Kidney (tissue), 22 donors: ENCODE measurements at places on chromosomes 16 and 17. TPM values are rescaled to one million over a fixed set of nuclear protein-coding genes. Genes with fewer than 3 reads are reported as not detected.
A peak's percentile ranks its signal among the peaks of the same experiment; 100 is the strongest.

- no peak for DNase-seq
Observed at GRCh38 chr17:67052720-67053437, 8.5 kb downstream of the CACNG1 start.

GRCh38 chr16:78281115-78281514, 181.7 kb downstream of the WWOX start:
- DNase-seq = no peak

DNA sequence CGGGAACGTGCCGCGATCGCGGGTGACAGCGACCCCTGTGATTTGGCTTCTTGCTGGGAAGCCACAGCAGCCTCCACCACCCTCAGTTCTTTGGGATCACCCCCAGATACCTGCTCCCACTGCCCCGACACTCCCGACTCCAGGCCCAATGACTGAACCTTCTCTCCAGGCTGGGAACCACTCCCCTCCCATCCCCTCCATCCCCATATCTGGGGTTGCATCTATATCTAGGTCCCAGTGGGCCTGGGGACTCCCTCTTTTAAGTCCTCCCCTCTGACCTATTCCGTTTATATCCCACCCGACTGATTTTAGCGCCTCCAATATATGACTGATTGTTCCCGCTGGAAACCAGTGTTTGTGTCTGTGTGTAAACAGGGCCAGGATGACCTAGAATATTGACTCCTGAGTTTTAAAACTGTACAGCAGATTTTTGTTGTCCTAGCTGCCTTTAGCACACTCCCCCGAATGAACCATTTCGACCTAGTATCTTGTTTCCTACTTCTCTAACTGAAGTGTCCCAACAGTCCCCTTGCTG, 667 bp downstream of the PSMD3 start:
- no peak for DNase-seq

GRCh38 chr16:918068-918467, 52.7 kb downstream of the LMF1 start:
- DNase-seq = peak; percentile 74

GRCh38 chr17:50027881-50028735, 27.8 kb upstream of the ITGA3 start:
- peak; percentile 79 for DNase-seq

DNA sequence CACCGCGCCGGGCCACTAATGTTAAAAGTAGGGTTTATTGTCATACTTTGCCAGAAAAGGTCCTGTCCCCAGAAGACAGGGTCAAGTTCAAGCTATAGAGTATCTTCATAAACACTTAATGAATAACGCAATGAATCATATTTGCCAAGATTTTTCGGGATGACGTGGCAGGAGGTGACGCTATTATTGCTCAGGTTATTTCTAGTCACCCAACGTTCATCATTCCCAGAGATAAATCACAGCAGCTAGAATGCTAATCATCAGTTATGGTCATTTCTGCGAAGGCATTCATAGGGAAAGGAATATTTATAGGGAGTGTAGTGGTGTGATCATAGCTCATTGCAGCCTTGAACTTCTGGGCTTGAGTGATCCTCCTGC, 2.0 kb downstream of the TMC5 start:
- DNase-seq = no peak

XYLT1 gene
- total RNA-seq = 7.6 TPM

DNA sequence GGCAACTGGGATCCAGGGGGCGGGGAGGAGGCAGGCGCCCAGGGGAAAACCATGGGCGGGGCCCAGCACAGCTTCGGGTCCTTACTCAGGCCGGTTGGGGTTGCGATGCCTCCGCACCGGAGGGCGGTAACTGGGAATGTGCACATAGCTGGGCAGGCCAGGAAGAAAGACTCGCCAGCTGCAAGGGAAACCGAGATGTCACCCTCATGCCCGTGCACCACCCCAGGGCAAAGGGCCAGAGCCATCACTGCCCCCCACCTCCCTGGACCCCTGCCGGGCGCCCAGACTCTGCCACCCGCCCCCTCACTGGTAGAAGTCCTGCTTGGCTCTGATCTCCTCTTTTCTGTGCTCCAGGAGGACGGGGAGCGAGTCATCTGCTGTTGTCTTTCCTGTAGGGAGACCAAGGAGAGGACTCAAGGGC, 6.7 kb downstream of the ALOX12B start:
- DNase-seq = peak; percentile 69

DNA sequence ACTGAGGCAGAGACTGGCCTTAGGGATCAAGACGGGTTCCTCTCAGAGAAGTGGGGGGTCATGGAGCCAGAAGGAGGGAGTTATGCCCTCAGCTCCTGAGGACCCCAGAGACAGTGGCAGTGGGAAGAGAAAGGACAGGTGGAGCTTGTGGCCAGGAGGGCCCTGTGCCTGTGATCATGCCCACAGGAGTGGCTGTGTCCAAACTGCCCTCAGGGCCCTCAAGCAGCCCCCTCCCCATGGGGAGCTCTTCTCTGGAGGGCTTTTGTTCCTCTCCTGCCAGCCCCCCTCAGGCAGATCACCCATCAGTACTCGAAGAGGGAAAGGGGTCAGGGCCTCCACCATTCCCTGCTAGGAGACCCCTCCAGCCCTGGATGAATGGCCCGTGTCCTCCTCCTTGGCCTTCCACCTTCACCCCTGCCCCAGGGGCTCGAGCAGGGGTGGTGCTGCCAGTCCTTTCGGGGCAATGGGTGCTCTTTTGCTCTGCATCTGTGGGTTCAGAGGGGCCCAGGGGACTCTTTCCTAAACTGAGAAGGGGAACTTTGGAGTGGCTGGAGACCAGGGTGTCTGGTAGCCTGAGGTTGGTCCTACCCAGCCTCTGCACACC, 52.7 kb downstream of the BEAN1 start:
- no peak for DNase-seq
